Endodermal cell (in vitro differentiated cells): ENCODE measurements at places on chromosomes 12 and 14. TPM values are rescaled to one million over a fixed set of nuclear protein-coding genes. Genes with fewer than 3 reads are reported as not detected.

GRCh38 chr12:57027011-57027804, 10.9 kb upstream of the TAC3 start:
- no peaks in the 10 kb centered on the region for H3K36me3 ChIP-seq
- H3K27ac ChIP-seq, result no peak overlapping the region

- DNase-seq, result peak; percentile 43
- H3K4me3 ChIP-seq, result peak overlapping the region; percentile 94
- H3K36me3 ChIP-seq, result peaks cover 3% of the 10 kb centered on the region
Measured at GRCh38 chr12:120261951-120262851, 3.3 kb downstream of the PXN start.

DNA sequence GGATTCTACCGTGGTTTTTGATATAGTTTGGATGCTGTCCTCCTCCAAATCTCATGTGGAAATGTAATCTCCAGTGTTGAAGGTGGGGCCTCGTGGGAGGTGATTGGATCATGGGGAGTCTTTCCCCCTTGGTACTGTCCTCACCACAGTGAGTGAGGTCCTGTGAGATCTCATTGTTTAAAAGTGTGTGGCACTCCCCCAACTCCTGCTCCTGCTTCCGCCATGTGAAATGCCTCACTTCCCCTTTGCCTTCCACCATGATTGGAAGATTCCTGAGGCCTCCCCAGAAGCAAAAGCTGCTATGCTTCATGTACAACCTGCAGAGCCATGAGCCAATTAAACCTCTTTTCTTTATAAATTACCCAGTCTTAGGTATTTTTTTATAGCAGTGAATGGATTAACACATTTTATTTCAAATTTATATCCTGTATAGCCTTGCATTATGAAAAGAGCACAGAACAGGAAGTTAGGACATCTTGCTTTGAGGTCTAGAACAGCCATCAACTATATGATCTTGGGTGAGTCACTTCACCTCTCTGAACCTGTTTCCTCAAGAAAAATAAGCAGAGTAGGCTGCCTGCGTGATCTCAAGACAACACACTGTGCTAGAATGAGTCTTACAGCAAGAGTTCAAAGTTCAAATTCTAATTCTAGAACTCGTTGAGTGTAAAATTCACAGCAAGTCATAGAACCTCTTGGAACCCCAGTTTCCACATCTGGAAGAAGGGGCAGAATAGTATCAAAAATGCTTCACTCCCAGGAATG, 160.9 kb upstream of the EEA1 start:
- H3K36me3 ChIP-seq, result peaks cover 4% of the 10 kb centered on the region
- peaks cover 9% of the 10 kb centered on the region for H3K4me1 ChIP-seq
- no peak overlapping the region for H3K4me3 ChIP-seq
- no peaks in the 10 kb centered on the region for H3K27me3 ChIP-seq
- H3K27ac ChIP-seq, result no peak overlapping the region

GRCh38 chr14:33560718-33561431, 390.0 kb downstream of the EGLN3 start:
- H3K4me1 ChIP-seq, result no peaks in the 10 kb centered on the region
- H3K27me3 ChIP-seq, result no peaks in the 10 kb centered on the region

DNA sequence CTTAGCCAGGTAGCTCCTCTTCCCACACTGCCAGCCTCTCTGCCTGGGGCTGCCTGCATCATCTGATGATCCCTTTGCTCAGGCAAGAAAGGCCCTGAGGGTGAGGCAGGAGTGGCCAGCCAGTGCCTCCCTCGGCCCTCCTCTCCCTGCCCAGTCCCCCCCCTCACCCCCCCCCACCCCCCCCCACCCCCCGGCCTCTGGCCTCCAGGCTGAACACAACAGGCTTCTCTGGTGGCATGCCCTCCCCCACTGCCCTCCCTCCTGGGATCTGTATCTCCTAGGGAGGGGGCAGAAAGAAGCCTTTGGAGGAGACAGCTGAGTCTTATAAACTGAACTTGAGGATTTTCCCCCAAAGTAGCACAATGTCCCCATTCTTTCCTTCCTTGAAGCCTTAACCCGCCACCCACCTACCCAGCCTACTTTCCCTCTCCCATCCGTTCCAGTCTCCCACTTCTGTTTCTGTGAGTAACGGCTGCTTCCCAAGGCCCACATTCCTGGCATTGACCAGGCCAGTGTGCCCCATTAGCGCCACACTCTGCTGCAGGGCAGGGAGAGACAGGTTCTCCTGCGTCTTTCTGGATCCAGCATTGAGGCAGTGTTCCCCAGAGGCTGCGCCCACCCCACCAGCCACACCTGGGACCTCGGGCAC, 82.1 kb downstream of the B4GALNT3 start:
- DNase-seq, result no peak
- peaks cover 12% of the 10 kb centered on the region for H3K4me1 ChIP-seq
- peaks cover 31% of the 10 kb centered on the region for H3K36me3 ChIP-seq
- H3K4me3 ChIP-seq, result no peak overlapping the region
- H3K27ac ChIP-seq, result peak overlapping the region; percentile 42

DNA sequence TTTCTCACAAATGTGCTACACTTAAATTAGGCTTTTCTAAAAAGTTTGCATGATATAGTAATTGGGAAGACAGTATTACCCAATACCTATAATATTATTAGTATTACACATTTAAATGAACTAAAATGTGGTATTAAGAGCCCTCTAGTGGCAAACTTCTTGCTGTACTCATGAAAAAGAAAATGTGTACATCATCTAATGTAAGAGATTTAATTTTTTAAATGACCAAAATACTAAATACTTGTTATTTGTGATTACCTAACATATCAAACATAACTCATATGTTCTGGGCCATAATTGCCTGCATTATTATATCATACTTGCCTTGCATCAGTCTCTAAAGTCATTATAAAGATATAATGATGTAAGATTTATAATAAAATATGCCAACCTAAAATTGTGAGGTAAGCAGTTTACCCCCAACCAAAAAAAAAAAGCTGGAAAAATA, 64.2 kb downstream of the DNAI7 start:
- H3K27me3 ChIP-seq, result no peaks in the 10 kb centered on the region
- no peak overlapping the region for H3K4me3 ChIP-seq
- no peaks in the 10 kb centered on the region for H3K4me1 ChIP-seq
- DNase-seq, result no peak
- no peak overlapping the region for H3K27ac ChIP-seq
- H3K36me3 ChIP-seq, result no peaks in the 10 kb centered on the region

- no peak for DNase-seq
- no peak overlapping the region for H3K27ac ChIP-seq
- H3K36me3 ChIP-seq, result no peaks in the 10 kb centered on the region
- peaks cover 3% of the 10 kb centered on the region for H3K4me1 ChIP-seq
- H3K27me3 ChIP-seq, result no peaks in the 10 kb centered on the region
Measured at GRCh38 chr14:71175491-71175890, 268.2 kb downstream of the PCNX1 start.

DNA sequence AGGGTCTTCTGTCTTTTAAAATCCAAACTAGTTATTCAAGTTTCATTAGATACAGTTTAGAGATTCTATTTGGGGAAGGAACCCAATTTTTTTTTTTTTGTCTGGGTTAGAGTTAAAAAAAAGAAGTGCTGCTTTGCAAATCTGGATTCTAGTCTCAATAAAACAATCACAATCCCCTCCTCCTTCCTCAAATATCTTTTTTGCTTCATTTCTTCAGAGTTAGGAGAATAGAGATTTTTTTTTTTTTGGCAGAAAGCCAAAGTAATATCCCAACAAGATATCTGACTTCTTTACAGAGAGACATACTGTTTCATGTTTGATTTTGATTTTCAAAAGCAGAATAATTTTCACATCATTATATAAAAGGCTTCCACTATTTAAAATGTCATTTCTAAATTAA, 201.9 kb downstream of the FOXN3 start:
- H3K27ac ChIP-seq, result no peak overlapping the region
- H3K4me1 ChIP-seq, result peaks cover 5% of the 10 kb centered on the region
- no peaks in the 10 kb centered on the region for H3K27me3 ChIP-seq

DNA sequence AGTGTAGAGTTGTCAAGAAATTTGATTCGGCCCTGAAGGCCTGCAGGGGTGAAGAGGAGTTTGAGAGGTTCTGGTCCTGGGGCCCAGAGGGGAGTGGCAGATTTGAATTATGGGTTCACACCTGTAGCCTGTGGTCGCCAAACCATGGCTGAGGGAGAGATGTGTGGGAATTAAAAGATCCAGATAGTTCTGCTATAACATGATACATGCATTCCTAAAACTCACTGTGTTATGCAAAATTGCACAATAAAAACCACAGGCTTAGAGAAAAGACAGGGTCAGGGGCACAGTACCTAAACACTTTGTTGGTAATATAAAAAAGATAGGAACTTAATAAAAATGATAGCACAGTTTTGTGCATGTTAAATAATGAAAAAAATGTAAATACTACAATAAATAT, 106.2 kb downstream of the TMEM30B start:
- DNase-seq, result no peak
- H3K36me3 ChIP-seq, result no peaks in the 10 kb centered on the region
- no peak overlapping the region for H3K4me3 ChIP-seq
- H3K4me1 ChIP-seq, result peaks cover 6% of the 10 kb centered on the region
- H3K27me3 ChIP-seq, result no peaks in the 10 kb centered on the region

DNA sequence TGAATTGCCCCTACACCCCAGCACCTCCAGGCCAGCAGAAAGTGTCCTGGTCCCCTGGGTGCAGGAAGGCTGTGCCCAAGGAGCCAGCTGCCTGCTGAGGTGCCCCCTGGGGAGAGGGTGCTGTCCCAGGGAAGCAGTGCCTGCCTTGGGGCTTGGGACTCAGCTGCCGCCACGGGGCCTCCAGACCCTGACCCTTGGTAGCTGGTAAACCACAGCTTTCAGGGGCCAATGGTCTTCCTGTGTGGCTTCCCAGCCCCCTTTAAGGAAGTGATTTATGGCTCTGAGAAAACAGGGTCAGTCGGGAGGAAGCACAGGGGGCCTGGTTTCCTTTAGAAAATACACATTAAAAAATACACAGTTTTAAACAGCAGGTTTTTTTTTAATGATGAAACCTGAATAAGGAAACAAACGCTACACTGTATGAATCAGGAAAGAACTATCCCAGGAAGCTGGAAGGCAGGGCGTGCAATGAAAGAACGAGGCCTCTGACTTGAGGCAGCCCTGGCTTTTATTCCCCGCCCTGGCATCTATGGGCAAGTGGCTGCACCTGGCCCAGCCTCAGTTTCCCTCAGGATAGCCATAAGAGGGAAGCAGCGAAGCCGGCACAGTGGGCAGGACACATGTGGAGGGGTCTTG, 40.6 kb upstream of the EML1 start:
- no peaks in the 10 kb centered on the region for H3K27me3 ChIP-seq
- H3K4me1 ChIP-seq, result no peaks in the 10 kb centered on the region
- no peak overlapping the region for H3K27ac ChIP-seq
- H3K36me3 ChIP-seq, result no peaks in the 10 kb centered on the region
- H3K4me3 ChIP-seq, result no peak overlapping the region

- H3K27ac ChIP-seq, result no peak overlapping the region
- no peak for DNase-seq
- no peaks in the 10 kb centered on the region for H3K4me1 ChIP-seq
- H3K4me3 ChIP-seq, result no peak overlapping the region
- H3K36me3 ChIP-seq, result no peaks in the 10 kb centered on the region
Measured at GRCh38 chr12:115324949-115325593, 641.1 kb upstream of the TBX3 start.

DNA sequence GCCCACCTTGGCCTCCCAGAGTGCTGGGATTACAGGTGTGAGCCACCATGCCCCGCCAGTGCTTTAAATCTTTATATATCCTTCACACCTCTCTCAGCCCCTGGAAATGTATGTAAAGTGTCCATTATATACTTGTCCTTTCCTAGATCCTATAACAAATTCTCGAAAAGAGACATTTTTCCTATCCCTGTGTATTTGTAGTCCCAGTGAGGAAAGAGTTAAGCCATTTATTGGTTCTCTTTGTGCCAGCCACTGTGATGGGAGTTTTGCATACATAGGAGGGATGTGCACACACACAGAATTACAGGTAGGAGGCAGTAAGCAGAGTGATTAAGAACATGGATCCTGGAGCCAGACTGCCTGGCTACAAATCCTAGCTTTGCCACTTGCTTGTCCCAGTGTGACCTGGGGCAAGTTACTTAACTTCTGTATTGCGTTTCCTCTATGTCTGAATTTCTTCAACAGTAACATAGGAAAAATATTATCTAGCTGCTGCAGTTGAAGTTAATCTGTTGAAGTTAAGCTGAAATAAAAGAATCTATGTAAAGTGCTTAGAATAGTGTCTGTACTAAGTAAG, 2.1 kb upstream of the RABGGTA start:
- no peak for DNase-seq
- H3K4me1 ChIP-seq, result no peaks in the 10 kb centered on the region
- no peak overlapping the region for H3K27ac ChIP-seq
- H3K27me3 ChIP-seq, result no peaks in the 10 kb centered on the region
- H3K4me3 ChIP-seq, result no peak overlapping the region

DNA sequence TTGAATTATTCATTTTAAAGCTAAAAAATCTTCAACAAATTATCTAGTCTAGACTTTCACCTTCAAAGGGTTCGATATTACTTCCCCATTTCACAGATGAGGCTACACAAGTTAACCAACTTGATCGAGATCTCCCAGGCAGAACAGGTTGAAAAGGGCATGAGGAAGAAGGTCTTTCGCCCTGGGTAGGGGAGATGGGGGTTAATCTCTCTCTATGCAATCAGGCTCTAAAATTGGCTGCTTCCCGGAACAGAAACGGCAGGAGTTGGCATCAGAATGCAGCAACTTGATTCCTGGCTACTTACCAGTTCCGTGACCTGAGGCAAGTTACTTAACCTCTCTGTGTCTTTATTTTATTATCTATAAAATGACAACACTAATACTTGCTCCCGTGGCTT, 2.4 kb upstream of the CISTR start:
- H3K4me1 ChIP-seq, result no peaks in the 10 kb centered on the region
- H3K27ac ChIP-seq, result no peak overlapping the region
- no peaks in the 10 kb centered on the region for H3K36me3 ChIP-seq

DNA sequence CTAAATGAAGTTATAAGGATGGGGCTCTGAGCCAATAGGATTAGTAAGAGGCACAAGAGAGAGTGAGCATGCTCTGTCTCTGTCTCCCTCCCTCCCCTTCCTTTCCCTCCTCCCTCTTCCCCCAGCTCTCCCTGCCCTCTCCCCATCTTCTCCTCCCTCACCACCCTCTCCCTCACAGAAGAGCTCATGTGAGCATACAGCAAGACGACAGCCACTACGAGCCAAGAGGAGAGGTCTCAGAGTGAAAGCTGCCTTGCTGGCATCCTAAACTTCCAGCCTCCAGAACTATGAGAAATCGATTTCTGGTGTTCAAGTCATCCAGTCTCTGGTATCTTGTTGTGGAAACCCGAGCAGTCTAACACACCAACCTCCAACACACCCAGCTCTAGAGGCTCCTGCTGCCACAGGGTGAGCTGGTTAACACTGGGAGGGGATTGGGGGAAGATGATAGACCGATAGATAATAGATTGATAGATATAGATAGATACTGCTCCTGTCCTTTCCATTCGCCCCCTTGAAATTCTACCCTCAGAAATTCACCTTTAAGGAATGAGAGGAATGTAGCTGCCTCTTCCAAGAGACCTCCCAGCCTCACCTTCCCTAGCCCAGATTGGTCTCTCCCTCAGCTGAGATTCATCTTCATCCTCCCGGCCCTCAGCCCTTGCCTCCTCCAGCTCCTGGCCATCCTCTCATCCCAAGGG, 25.8 kb upstream of the ACTN1 start:
- no peak overlapping the region for H3K4me3 ChIP-seq
- no peaks in the 10 kb centered on the region for H3K36me3 ChIP-seq
- H3K27me3 ChIP-seq, result no peaks in the 10 kb centered on the region
- H3K4me1 ChIP-seq, result peaks cover 3% of the 10 kb centered on the region
- DNase-seq, result peak; percentile 60

The SCARB1 gene
- total RNA-seq, result 33.3 to 36.2 TPM (median 35.6 TPM) in 3 replicates

The TMEM30B gene
- 8.6 and 10.1 TPM in 2 replicates for total RNA-seq

The KLHDC1 gene
- 0.44 to 0.77 TPM (median 0.68 TPM) in 3 replicates for total RNA-seq

The HCAR1 gene
- total RNA-seq, result not detected in 3 replicates

The AVPR1A gene
- total RNA-seq, result not detected in 2 replicates
